Activated naive CD4-positive, alpha-beta T cell treated with anti-CD3 and anti-CD28 coated beads, Interleukin-2, amount 10 ng/mL, durations not matched to agents 7 days and 5 days (primary cell): ENCODE measurements at places on chromosomes 2 and 18.

DNA sequence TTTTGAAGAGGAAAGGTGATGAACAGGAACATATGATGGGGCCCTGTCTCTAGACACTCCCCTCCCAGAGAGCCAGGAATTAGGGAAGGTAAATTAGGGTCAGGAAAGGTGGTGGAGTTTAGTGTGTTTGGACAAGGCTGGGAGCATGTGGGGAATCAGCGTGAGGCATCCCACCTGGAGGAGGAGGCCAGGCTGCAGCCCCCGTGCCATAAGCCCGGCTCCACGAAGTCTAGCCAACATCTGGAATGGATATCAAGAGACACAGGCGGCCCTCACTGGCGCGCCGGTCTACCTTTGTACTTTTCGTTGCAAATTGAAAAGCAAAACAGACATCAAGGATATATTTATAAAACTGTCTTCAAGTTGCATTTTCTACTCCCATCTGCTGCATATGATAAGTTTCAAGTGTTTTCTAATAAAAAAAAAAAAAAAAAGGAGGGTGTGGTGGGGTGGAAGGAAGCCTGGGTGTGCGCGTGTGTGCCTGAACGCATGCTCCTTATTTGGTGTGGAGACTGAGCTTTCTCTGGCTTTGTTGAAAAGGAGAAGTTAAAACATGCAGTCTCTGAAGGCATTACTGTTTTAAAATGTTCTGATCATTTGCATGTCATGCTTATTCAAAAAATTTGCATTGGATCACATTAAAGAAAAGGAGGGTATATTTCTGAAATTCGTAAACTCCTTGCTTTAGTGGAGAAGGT is 546.7 kb upstream of the ID2 start:
- no peak for DNase-seq

GRCh38 chr2:235433860-235434259 is 60.0 kb upstream of the AGAP1 start:
- DNase-seq, result no peak

DNA sequence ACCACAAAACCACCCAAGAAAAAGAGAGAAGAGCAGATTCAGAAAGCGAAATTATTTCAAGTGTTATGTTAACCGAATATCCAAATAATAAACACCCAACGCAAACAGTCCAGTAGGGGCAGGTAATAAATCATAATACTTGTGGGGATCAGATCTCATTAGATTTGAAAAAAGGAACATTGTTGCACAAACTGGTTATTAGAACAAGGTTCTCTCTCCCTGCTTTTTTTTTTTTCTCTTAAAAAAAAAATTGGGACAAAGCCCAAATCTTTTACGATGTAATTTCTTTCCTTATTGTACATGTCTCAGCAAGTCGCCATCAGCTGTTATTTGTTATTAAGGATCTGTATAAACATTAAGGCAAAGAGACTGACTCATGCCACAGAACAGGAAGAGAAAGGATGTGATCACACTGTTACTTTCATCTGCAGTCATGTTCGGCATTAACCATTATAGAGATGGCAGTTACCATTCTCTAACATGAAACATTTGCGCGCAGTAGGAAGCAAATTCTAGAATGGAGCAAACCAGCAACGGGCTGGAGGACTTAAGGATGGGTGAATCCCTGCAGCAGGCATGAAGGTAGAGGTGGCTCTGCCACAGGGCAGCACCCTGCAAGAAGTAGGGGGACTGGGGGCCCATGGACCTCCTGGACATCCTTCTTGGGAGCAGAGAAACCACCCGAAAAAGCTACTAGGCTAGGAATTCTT is 42.0 kb downstream of the EPHA4 start:
- no peak for DNase-seq

DNA sequence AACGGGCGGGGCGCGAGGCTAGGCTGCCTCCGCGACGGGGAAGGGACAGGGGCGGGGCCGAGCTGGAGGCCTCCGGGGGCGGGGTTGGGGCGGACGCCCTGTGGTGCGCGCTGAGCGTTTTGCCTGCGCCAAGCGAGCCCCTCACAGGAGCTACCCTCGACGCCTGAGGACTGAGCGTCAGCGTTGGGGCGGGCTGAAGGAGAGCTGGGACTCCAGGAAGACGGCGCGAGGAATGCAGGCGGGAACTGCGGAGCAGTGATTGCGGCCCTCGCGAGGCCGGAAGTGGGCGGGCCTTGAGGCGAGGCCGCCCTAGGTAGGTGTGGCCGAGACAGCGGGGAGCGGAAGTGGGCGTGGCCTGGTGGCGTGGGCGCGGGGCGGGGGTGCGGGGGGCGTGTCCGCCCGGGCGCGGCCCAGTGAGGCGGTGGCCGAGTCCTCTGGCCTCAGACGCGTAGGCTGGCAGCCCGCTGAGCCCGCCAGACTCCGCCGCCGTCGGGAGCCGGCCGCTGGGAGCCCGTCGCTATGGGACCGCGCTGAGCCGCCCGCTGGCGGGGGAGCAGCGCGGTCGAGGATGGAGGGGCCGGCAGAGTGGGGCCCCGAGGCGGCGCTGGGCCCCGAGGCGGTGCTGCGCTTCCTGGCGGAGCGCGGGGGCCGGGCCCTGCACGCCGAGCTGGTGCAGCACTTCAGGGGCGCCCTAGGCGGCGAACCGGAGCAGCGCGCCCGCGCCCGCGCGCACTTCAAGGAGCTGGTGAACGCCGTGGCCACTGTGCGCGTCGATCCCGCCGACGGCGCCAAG is at the start of the genes SEPTIN10 and SOWAHC:
Gene SEPTIN10 (minus strand): TSS at position 45 of the 793 bp plus-strand sequence. CDS start 139 bp downstream, outside the sequence.
Gene SOWAHC (plus strand): TSS at position 443 of the 793 bp plus-strand sequence. CDS start 126 bp downstream, at position 569.
- peak; percentile 85 for DNase-seq

DNA sequence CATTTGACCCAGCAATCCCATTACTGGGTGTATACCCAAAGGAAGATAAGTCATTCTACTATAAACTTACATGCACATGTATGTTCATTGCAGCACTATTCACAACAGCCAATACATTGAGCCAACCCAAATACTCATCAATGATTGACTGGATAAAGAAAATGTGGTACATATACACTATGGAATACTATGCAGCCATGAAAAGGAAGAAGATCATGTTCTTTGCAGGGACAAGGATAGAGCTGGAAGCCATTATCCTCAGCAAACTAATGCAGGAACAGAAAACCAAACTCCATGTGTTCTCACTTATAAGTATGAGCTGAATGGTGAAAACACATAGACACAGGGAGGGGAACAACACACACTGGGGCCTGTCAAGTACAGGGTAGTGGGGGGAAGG is 226.7 kb upstream of the HNMT start:
- DNase-seq, result no peak

GRCh38 chr2:134259571-134259970 is 5.7 kb downstream of the MGAT5 start:
- no peak for DNase-seq

GRCh38 chr2:106161938-106162820 is 31.9 kb downstream of the UXS1 start:
- DNase-seq, result no peak

- DNase-seq, result no peak
These were observed 71.9 kb downstream of the MOGAT1 start for GRCh38 chr2:222743251-222743812.

GRCh38 chr2:9105601-9106337 is 100.8 kb upstream of the ASAP2 start:
- no peak for DNase-seq

DNA sequence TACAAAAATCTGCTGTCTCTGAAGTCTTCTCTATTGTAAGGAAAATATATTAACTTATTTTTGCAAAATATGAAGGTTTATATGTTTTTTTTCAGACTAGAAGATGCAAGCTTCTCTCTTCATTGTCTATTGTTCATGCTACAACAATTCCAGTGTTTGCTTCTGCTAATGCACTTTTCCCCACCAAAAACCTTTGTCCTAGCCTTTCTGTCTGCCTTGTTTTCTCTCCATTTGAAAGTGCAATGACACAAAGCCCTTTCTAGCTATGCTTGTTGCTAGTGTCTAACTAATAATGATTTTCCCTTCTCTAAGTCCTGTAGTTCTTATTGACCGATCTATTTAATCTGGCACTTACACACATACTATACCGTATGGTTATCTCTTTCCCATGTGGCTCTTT is 369.5 kb upstream of the CELF4 start:
- DNase-seq, result no peak

DNA sequence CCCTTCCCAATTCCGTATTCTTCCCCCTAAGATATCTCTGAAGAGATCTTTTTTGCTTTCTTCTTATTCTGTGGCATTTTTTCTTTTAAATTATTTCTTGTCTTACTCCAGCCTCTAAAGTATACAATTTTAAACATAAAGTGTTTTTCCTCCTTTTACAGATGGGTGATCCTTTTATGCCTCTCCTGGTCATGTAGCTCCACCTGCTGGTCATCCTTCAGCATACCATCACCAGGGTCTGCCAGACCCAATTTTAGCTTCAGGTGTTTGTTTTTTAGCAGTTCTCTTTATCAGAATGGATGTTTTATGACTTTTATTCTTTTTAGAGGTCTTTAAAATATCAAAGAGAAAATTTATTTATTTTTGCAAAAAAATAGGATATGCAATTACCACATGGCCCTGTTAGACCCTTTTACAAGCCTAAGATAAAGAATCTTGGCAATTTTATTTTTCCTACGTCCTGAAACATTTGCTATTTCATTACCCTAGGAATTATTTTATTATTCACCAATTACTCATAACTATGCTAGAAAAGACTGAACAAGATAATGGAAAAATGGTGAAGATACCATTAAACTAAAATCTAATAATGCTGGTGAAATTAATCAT is 55.5 kb downstream of the PIGN start:
- DNase-seq, result peak; percentile 74

GRCh38 chr2:141899740-141900139 is 231.1 kb downstream of the LRP1B start:
- DNase-seq, result no peak

DNA sequence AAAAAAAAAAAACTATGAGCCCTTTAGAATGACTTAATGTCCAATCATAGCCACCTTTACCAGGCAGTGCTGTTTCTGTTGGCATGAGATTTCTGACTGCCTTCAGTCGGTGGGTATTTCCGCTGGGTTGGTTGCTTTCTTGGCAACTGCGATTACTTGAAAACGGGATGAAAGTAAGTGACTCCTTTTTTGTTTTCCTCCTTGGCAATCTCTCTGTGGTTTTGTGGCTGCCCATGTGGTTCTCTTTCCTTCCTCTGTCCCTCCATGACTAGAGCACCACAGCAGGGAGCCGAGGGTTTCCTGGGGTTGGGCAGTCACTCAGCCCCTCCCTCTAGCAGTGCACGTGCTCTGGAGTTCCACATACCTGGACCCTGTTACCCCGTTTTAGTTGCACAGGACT is 112.1 kb downstream of the KLHL29 start:
- peak; percentile 71 for DNase-seq

DNA sequence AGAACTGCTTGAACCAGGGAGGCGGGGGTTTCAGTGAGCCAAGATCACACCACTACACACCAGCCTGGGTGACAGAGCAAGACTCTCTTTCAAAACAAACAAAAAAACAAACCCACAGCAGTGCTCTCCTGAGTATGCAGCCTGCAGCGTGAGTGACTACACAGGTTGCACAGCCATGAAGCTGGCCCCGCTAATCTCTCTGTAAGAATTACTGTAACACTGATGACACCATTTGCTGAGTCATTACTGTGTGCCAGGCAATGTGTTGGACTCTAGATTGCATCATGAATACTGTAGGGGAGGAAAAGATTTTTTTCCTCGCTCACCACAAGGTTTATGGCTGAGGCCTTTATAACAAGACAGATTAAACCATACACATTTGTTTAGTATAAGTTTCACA is 118.6 kb upstream of the ATP8B1 start:
- no peak for DNase-seq

DNA sequence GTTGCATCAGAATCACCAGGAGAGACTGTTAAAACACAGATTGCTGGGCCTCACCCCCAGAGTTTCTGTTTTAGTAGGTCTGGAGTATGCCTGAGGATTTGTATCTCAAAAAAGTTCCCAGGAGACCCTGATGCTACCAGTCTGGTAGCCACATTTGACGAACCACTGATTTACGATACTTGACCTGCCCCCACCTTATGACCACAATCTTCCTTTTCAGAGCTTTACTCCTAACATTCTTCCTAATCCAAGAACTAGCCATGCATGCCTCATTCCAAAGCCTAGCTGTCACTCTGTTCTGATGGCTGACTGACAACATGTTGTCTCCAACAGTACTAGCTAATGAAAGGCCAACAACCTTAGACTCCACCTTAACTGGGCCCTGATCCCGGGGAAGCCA is 191.4 kb downstream of the MBD2 start:
- no peak for DNase-seq

DNA sequence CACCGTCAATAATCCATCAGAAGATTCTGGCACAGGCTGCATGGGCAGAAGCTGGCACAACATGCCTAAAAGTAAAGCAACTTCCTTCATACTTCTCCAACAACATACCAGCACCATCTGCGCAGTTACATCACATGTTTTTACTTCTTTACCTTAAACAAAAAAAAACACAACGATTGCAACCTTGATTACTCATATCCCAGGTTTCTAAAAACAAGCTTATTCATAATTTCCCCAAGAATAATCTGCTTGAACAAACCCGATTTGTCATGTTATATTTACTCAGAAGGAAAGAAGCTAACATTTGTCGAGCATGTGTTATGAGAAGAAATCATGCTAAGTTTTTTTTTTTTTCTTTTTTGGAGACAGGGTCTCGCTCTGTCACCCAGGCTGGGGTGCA is 54.7 kb downstream of the THADA start:
- no peak for DNase-seq

- DNase-seq, result no peak
These were observed 179.1 kb downstream of the HAUS1 start for GRCh38 chr18:46283268-46283667.

DNA sequence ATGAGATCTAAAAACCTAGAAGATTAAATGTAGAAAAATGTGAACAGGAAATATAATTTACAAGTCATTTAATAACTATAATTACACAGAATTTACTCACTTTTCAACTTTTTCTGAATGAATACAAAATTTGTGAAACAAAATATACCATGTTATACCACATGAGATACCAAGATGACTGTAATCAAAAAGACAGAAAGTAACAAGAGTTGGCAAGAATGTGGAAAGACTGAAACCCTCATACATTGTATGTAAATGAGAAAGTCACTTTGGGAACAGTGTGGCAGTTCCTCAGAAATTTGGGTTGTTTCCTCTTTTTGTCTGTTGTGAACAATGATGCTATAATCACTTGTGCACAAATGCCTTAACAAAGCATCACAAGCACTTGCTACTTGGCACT is 145.4 kb upstream of the ZNF804A start:
- no peak for DNase-seq
